ENCODE measurements at places on chromosomes 16 and 17.

- DNase-seq = no peak
Measured at GRCh38 chr16:55872130-55872529, 3.0 kb downstream of the CES5A start.

DNA sequence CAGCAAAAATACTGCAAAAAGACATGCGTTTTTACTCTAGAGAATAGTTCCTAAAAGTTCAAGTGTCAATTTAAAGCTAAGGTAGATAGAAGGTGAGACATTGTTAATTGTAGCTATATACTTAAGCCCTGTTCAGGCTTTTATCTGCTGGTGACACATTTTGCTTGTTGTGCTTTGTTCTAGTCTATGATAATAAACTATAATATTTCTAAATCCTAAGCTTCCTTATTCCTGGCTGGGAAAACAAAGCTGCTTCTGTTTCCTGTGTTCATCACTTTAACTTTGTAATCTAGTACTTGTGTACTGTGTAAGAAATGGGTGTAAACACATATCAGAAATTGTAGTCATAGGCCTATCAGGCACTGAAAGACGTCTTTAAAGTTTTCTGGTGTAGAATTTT lies 77.3 kb downstream of the EFCAB13 start:
- no peak for DNase-seq

DNA sequence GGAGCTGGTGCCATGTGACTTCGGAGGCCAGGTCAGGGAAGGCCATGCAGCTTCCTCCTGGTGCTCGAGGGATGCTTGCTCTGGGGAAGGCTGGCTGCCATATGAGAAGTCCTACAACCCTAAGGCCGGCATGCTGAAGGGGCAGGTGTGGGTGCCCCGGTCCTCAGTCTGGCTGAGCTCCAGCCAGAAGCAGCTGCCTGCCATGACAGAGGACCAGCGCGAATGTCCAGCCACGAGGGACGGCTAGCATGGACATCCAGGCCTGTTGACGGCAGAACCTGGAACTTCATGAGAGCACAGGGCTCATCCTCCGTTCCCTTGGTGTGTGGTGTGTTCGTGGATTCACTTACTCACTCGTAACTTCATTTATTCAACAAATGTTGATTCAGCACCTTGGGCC lies 140.6 kb downstream of the IRF8 start:
- no peak for DNase-seq

- peak; percentile 98 for DNase-seq
Measured at GRCh38 chr17:44210342-44211192, 8.9 kb downstream of the UBTF start.

DNA sequence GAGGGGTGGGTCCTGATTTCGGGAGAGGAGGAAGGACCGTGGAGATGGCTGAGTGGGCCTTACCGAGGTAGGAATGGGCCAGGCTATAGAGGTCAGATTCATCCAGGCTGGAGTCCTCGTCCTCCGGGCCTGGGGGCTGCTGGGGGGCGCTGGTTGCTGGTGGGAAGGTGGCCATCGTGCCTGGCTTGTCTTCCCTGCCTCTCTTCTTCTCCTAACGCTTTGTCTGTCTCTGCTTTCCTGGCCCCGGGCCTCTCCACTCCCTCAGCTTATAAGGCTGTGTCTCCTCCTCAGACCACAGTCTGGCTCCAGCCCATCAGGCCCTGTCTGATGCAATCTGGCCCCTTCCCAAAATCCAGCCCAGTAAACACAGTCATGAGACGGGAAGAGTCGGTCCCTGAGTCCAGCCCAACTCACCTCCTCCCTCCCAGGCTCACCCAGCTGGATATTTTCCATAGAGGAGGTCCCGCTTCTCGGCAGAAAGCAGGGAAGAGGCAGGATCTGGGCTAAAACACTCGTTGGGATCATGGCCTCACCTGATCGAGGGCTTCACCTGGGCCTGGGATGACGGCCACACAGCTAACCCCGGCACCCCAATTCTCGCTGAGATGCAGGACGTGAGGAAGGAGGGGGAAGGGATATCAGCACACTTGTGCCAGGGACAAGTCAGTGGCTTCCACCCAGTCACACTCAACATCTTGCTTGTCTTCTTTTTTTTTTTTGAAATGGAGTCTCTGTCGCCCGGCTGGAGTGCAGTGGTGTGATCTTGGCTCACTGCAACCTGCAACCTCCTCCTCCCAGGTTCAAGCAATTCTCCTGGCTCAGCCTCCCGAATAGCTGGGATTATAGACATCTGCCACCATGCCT lies at the start of gene NUPR1:
Gene NUPR1 (minus strand): TSS at position 242 of the 864 bp plus-strand sequence. CDS start 67 bp downstream, at position 175.
- no peak for DNase-seq

GRCh38 chr16:85422196-85422631 lies 190.9 kb upstream of the GSE1 start:
- no peak for DNase-seq

DNA sequence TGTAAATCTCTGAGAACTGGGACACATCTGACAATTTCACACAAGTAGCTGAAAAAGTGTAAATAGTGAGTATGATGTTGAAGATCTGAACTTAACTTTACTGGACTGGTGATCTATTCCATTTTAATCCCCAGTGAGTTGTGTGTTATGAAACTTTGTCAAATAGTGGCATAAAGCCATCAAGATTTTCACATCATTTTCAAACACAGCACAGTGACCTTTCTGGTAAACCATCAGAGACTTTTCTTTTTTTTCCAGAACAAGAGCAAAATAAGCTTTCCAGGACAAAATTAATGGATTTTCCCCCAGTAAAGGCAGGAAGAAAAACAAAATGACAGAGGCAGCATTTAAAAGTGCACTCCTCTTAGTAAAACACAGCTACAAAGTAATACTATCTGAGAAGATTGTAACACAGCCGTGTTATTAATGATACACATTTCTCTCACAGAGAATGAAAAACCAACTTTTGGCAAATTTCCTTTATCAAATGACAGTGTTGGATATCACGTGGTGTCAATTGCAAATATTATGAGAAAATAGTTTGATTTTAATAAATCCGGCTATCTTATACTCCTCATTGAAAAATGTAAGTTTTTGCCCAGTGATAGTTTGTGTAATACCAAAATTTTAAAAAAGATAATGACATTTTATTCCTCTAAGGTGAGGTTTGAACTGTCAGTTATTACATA lies 16.8 kb upstream of the COL1A1 start:
- no peak for DNase-seq

DNA sequence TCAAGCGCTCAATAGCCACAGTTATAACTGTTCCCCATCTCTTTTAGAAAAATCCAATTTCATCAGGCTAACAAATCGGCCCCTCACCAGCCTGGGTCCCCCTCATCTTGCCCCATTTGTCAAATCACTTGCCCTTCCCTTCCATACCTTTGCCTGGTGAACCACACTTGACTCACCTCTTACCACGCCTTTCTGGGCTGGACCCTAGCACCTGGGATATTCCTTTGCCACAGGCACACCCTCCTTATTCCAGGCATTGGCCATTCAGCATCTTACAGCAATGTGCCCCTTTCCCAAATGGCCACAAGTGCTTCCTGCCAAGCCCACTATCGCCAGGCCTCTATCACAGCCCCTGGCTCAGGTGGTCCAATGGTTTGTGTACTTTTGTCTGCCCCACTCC lies 14.9 kb downstream of the CMTM4 start:
- no peak for DNase-seq

- no peak for DNase-seq
Measured at GRCh38 chr16:28616636-28617035, 6.8 kb upstream of the SULT1A1 start.

GRCh38 chr17:67434061-67434525 lies 57.0 kb downstream of the PITPNC1 start:
- DNase-seq = peak; percentile 68

DNA sequence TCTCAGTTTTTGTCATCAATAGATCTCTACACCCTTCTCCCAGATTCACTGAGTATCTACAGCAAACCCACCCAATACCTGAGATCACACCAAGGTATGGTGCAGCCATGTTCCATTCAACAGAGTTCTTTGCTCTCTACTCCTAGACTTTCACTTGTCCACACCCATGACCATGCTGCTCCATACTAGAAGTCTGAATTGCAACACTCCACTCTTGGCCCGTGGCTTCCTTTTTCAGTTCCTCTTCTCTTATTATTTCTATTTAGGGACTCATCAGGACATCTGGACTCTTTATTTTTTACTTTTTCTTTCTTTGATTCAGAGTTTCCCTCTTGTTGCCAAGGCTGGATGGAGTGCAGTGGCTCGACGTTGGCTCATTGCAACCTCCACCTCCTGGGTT lies 37.1 kb downstream of the YWHAE start:
- DNase-seq = peak; percentile 40

DNA sequence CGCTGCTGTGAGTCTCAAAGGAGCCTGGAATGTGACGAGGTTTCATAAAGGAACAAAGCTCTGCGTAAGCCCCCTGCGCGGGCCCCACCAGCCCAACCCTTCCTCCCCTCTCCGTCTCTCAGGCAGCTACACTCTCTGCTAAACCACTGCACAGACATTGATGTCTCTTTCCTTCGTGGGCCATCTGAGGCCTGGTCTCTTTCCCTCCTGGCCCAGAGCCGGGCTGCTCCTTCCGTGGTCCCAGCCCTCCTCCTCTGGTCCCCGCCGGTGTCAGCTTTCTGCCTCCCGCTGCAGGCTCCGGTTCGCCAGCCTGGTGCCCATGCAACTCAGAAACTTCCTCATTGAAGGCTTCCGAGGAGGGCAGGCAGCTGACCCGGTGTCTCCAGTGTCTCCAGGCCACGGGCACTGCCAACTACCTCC lies 7.4 kb downstream of the SCARF1 start:
- DNase-seq = no peak

DNA sequence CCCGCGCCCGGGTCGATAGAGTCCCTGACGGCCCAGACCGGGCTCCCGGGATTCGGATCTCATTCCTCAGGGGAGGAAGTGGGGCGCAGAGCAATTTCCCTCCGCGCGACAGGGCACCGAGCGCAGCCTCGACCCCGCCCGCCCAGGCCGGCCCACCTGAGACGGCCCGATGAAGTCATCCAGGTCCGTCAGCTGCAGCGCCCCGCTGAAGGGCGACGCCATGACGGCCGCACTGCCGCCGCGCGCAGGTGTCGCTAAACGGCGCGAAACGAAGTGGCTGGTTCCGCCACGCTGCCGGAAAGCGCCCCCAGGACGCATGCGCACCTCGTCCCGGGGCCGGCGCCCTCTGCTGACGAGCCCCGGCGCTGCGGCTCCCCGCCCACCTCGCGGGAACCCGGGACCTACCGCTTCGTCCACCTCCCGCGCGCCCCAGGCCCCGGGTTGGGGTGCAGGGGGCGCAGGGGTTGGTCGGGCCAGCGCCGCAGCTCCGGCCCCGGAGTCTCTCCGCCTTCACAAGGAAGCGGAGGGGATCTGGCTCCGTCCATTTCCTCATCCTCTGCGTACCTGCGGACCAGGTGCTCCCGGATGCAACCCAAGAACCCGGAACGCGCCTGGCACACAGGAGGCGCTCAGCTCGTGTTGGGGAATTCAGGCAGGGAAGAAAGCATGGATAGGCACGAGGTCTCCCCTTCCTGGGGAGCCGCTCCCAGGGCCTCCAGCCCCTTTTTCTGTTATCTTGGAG lies at the start of gene CIAO3:
Gene CIAO3 (minus strand): TSS at position 234 of the 742 bp plus-strand sequence. CDS start 12 bp downstream, at position 222.
- DNase-seq = peak; percentile 99

GRCh38 chr17:50708050-50709000 lies 611 bp upstream of the ANKRD40 start:
- no peak for DNase-seq

DNA sequence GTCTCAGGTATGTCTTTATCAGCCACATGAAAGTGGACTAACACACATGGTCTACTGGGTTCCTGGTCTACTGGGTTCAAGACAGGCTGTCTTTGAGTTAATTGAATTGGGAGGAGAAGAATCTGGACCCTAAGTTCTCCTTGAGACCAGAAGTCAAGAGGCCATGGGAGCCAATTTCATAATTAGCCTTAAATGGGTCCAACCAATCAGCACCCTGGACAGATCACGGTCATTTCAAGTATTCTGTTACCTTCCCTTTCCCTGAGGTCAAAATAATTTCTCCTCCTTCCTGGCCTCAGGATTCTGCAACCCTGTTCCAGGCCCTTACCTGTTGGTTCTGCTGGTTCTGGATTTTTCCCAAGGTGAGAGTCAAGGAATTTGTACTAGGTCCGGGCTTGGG lies 23.8 kb downstream of the OSBPL7 start:
- DNase-seq = peak; percentile 15

DNA sequence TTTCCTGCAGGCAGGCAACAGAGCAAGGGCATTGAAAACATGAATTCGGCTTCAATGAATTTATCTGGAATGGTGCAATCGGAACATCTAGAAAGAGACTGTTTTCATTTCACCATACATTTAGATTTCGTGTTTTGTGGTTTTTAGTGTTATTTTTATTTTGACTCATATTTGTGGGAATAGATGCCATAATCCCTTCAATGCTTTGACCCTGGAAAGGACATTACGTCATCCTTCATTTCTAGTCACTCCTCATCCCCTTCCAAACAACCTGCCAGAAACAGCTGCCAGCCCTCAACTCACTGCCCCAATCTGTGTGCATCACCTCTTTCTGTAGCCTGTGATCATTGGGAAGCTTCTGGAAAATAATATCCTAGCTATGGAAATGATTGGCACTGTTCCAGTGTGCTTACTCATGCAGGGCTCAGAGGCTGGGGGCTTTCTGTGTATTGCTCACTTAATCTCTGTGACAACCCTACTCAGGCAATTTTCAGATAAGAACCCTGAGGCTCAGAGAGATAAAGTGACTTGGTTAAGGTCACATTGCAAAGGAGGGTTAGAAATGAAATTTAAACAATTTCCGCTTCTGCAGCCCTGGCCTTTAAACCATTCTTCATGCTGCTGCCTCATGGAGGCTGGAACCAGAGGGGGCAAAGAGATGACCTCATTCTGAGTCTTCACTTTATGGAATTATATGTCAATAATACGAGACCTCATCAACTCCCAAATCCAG lies 9.5 kb upstream of the KSR1 start:
- no peak for DNase-seq

DNA sequence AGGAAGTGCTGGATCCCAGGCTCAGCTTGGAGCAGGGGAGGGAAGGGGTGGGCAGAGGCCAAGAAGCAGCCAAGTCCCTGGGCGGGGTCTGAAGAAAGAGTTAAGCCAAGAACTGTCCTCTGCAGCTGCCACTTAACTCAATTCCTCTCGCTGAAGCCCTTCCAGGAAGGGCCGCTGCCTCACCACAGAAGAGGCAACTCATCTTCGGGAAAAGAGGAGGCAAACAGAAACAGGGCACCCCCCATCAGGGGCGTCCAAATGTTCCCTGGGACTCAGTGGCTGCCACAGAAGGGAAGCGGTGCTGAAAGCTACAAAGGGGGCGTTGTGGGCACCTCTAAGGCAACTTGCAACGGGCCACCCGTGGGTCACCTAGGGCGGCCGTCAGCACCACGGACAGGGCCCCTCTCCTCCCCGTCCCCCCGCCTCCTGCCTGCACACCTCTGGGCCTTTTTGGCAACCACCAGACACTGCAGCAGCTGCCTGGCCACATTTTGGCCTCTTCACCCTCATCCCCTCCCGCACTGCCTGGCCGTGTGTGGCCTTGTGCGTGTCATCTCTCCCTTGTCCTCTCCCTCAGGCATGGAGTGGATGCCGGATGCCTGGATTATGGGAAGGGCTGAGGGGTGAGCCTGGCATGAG lies 2.5 kb downstream of the TLCD3B start:
- DNase-seq = no peak

- no peak for DNase-seq
Measured at GRCh38 chr16:53756275-53756996, 52.5 kb downstream of the FTO start.

GRCh38 chr16:24218299-24218698 lies 37.8 kb upstream of the CACNG3 start:
- no peak for DNase-seq
